ENCODE measurements at places on chromosomes 1 and 21.

DNA sequence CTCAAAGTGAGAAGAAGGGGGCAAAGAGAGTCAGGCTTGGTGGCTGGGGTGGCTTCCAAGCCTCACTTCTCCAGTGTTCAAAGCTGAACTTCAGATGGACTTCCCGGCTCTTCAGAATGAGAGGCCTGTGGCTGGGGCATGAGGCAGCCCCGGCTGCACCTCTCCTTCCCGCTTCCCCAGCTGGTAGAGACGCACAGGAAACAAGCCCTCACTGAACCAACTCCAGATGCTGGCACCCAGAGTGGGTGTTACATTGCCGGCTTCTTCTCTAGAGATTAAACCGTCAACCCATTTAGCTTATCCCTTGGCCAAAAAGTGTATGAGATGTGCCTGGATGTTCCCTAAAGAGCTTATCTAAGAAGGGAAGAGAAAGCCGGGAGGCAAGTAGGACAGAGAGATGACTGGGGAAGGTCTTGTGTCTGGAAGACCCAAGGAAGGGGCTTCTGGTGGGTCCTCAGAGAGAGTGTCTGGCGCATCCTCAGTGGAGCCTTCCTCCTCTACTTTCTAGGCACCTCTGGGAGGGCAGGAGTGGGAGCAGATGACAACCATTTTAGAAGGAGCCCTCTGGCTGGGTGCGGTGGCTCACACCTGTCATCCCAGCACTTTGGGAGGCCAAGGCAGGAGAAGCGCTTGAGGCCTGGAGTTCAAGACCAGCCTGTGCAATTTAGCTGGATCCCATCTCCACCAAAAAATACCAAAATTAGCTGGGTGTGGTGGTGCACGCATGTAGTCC, 2.0 kb downstream of the ADAMTSL4 start:
- DNase-seq = peak; percentile 34

- peak; percentile 77 for DNase-seq
Observed at GRCh38 chr1:31639543-31639942, 5.1 kb downstream of the PEF1 start.

DNA sequence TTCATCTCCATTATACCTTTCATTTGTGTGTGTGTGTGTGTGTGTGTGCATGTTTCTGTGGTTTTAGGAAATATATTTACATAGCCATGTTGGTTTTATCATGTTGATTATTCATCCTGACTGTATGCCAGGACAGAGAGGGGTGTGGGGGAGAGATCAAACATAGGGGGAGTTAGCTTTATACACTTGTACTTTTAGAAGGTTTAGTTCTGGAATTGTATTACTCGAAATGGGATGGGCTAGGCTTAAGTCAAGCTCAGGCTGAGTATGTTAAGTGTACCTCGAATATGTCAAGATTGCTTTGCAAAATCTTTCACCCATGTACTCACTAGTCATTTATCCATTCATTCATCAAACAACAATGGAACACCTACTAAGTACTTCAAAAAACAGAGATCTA, 123.3 kb downstream of the HMCN1 start:
- DNase-seq = no peak

DNA sequence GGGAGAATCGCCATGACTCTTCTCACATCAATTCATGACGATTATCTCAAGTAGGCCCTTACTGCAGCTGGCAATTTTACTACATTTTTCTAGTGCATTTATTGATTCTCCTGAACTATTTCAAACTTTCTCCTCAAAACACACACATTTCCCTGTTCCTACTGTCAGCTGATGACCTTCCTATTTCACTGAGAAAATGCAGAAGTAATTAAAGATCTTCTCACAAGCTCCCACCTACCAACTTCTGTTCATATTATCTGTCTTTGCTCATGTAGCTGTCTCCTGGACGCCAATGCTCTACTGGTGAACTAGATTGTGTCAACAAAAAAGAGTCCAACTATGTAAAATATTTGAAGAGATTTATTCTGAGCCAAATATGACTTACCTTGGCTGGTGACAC, 36.4 kb upstream of the FASLG start:
- DNase-seq = no peak

GRCh38 chr1:94805912-94806311, 14.2 kb upstream of the SLC44A3 start:
- peak; percentile 82 for DNase-seq

DNA sequence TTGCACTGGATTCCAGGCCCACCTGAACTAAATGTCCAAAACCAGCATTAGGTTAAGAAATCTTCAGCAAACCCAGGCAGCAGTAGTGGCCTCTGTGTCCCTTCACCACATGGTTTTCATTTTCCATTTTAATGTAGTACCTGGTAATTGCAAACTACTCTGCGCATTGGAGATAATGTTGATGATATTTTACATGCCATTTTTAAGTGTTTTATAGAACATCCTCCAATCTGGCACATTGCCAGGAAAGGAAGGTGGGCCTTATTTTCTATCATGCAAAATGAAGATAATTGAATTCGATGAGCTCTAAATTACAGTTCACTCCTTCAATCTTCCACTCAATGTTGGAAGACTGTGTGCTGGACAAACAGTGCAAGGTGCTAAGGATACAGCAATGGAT, 89.5 kb downstream of the ZC3H11B start:
- DNase-seq = no peak
